Neural crest cell (in vitro differentiated cells): ENCODE measurements at places on chromosomes 1 and 21.

DNA sequence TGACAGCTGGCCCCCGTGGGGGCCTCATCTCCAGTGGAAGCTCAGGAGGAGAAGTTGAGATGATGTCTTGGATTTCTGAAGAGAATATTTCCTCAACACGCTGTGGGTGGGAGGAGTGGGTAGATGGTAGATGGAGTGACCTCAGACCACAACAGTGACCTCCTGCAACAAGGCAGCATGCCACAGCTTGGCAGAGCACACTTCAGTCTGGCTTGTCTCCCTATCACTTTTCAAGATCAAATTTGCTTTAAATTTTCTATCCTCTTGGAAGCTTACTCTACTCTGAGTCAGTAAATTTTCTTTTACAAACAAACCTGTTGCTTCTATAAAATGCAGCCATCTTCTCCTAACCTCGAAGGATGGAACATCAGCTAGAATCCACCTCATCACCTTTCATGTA is 59.7 kb downstream of the NTPCR start:
- DNase-seq: no peak

GRCh38 chr1:63624911-63625310 is 31.7 kb downstream of the PGM1 start:
- no peak for DNase-seq

- no peak for DNase-seq
These were observed 4.0 kb upstream of the LAMC1 start for GRCh38 chr1:183019139-183019740.

DNA sequence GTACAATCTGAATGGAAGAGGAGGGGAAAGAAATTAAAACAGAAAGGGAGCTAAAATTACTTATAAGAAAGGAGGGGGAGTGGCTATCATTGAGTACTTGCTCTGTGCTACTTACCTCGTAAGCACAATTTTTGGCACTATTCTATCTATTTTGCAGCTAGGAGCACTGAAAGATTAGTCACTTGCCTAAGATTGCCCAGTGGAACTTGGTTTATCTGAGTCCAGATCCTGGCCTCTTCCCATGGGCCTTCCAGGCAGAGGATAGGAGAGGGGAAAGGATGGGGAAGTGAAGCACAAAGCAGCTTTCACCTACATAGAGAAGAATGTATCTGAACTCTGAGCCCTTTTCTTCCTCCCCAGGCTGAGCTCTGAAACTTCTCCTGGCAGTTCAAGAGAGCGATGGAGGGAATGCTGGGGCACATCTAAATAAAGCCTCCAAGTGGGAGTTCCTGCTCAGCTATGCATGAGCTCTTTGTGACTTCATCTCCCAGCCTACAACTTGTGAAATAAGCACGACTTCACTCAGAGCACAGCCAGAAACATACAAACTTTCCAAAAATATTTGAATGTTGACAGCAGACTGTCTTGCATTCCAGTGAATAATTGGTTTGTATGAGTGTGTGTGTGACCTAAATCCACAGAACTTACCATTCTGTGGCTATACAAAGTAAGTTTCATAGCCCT is 29.4 kb downstream of the HMGB4 start:
- DNase-seq: no peak

GRCh38 chr1:50667272-50667671 is 244.0 kb upstream of the DMRTA2 start:
- no peak for DNase-seq

GRCh38 chr1:145747398-145748247 is 28.3 kb downstream of the CD160 start:
- no peak for DNase-seq

DNA sequence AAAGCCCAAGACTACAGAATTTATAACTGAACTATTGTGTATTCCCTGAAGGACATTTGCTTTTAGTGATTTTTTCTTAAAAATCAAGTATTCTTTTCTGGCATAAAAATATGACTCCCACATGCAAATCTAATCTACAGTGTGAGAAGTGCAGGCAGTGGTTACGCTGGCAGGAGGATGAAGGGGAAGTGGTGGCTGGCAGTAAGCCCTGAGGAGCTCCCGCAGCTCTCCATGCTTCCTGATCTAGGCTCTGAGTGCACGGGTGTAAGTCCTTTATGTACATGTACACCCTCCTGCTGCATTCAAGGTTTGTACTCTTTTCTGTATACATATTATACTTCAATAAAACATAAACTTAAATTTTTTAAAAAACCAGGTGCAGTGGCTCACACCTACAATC is 67.5 kb upstream of the PRDX6 start:
- no peak for DNase-seq

- no peak for DNase-seq
These were observed 51.7 kb downstream of the ABCA4 start for GRCh38 chr1:94068999-94069918.

- DNase-seq: no peak
These were observed 40.7 kb upstream of the GORAB start for GRCh38 chr1:170491291-170491690.

GRCh38 chr1:75170981-75171380 is 36.8 kb downstream of the LHX8 start:
- DNase-seq: no peak
